ENCODE measurements at places on chromosomes 16 and 17.

DNA sequence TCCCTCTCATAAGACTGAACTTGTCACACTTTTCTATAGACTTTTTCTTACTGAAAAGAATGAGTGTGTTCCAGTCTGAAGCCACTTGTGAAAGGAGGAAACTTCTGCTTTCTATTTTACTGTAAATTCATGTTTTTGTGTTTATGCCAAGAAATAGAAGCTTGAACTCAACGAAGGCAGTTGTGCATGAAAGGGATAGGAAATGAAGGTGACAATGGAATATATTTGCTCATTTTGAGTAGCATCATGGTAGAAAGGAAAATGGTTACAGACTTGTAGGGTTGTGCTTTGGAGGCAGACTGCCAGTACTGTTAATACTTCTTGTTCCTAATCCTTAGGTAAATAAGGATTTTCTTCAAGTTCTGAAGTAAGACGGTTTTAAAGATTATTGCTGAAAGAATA is 8.1 kb downstream of the CLTC start:
- DNase-seq: no peak

DNA sequence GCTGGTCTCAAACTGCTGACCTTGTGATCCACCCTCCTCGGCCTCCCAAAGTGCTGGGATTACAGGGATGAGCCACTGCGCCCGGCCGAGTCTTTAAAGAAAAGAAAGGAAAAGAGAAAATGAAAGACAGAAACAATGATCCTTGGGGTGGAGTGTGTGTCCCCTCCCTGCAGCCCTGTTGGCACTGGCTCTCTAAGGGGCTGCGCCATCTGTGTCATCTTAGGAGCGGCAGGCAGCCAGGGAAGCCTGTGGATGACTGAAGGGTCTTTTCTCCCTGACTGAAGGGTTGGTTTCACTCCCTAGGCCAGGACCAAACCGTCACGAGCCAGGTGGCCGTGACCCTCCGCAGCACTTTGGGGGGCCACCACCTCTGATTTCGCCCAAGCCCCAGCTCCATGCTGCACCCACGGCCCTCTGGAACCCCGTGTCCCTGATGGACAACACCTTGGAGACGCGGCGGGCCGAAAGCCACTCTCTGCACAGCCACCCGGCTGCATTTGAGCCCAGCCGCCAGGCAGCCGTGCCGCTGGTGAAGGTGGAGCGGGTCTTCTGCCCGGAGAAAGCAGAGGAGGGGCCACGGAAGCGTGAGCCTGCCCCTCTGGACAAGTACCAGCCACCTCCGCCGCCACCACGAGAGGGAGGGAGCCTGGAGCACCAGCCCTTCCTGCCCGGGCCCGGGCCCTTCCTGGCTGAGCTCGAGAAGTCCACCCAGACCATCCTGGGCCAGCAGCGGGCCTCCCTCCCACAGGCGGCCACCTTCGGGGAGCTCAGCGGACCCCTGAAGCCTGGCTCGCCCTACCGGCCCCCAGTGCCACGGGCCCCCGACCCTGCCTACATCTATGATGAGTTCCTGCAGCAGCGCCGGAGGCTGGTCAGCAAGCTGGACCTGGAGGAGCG is 27.7 kb downstream of the GINS2 start:
- DNase-seq: no peak

- no peak for DNase-seq
Measured at GRCh38 chr17:57109393-57110151, 24.5 kb downstream of the AKAP1 start.

DNA sequence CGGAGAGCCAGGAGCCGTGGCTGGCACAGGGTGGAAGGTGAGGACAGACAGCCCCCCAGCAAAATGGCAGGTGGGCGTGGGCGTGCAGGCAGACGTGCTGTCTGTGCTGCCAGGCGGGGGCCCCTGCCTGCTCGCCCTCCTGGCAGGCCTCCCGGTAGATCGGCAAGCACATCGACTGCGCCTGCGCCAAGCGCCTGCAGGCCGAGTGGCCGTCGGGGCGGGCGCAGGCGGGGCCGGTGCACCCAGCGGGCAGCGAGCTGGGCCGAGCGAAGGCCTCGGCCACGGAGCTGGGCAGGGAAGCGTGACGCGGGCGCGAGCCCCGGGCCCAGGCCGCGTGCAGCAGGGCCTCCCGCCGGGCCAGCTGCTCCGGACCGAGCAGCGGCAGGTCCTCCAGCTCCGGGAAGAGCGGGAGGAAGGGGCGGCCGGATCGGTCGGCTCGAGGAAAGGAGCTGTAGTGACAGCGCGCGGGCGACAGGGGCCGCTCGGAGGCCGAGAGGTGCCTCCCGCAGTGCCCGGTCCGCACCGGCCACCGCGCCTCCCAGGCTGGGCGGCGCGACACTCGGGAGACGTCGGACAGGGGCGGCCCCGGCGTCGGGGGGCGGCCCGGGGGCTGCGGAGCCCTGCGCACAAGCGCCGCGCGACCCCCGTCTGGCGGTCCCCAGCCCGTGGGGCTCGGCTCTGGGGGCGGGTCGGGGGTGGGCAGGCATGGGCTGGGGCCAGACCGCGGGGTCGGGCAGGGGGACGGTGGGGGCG is 16.9 kb downstream of the GRIN2C start:
- DNase-seq: peak; percentile 96

- DNase-seq: no peak
Measured at GRCh38 chr16:50881331-50881830, 139.5 kb downstream of the CYLD start.
